ENCODE measurements at places on chromosomes 6 and 20.
A peak's percentile ranks its signal among the peaks of the same experiment; 100 is the strongest.

DNA sequence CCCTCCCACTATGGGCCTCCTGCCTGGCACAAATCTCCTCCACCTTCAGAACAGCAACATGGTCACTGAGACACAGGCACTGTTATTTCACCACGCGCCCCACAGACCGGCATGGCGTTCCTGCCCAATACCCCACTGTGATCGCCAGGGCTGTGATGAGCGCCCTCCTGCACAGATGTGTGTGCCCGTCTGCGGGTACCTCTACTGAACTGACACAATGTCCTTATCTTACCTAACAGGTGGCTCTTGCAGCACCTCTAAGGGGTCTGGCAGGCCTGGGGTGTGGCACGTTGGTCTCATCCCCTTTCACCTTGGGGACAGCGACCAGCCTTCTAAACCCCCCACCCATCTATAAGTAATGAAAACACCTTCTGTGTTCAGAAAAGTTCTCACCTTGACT is 64.2 kb downstream of the STAU1 start:
- DNase-seq = no peak

GRCh38 chr6:150881911-150882481 is 16.5 kb downstream of the MTHFD1L start:
- no peak for DNase-seq

DNA sequence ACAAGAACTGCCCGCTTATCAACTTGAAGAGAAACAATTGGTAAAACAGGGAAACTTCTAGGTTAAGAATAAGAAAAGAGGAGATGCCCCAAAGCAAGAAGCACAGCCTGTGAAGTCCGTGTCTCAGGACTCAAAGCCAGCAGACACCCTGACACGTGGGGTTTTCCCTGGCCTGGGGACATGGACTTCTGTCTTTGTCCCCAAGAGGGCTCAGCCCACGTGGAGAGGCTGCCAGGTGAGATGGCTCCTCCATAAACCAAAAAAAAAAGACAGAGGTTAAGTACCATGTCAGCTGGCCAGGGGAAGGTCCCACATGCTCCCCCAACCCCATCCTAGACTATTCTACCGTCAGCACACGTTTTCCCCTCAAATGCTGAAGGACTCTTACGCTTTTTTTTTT is 9.9 kb downstream of the SERPINB6 start:
- no peak for DNase-seq

DNA sequence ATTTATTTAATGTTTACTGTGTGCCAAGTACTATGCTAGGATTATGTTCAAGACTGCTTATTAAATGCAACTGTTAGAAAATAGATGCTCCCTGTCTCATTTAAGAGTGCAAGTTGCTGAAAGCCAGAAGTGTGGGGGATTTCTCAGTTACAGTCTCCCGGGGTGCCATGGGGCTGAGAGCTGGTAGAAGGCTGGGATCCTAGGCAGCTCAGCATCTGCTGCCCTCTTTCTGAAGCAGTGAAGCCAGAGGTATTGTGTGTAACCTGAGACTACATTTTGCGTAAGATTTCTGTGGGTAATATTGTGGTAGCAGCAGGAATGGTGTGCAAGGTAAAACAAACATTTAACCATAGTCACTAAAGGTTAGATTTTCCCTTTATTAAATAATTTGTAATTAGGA is 120.6 kb downstream of the AKAP7 start:
- DNase-seq = no peak

DNA sequence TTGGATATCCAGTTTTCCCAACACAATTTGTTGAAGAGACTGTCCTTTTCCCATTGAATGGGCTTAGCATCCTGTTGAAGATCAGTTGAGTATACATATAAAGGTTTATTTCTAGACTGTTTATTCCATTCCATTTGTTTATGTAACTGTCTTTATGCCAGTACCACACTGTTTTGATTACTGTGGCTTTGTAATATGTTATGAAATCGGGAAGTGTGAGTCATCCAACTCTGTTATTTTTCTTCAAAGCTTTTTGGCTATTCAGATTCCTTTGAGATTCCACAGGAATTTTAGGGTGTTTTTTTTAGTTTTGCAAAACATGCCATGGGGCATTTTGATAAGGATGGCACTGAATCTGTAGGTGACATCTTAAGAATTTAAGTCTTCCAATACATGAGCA is 188.3 kb downstream of the BMP7 start:
- no peak for DNase-seq

DNA sequence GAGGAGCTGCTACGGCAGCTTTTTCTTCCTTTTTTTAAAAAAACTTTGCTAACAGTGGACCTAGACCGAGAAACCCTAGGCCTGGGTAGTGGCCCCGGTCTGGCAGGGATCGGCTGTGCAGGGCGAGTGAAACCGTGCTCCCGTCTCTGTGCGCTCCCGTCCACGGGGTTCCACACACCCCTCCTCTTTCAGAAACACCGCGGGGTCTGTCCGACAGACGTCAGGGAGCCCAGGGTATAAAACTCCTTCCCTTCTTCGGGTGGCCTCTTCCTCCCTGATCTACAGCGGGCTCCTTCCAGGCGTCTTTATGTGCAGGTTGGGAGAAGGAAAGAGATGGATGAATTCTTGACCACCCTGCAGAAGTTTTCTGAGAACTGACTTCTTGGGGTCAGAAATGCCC is 27.1 kb upstream of the SMOC2 start:
- no peak for DNase-seq

DNA sequence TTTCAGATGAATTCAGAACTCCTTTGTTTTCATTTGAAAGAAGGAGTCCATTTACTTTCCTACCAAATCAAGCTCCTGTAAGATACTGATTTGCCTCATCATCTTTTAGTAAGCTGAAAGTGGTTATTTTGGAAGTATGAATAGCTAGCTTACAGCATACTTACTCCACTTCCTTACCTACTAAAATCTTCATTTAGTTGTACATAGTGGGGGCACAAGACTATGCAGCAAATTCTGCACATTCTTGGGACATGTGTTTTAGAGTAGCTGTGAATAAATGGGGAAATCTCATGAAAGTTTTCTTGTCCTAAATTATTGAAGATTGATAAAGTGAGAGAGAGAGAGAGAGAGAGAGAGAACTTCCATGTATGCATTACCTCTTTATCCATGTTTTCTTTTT is 256.3 kb downstream of the OGFRL1 start:
- no peak for DNase-seq

GRCh38 chr6:135166515-135166914 is 14.6 kb upstream of the MYB start:
- DNase-seq = no peak

DNA sequence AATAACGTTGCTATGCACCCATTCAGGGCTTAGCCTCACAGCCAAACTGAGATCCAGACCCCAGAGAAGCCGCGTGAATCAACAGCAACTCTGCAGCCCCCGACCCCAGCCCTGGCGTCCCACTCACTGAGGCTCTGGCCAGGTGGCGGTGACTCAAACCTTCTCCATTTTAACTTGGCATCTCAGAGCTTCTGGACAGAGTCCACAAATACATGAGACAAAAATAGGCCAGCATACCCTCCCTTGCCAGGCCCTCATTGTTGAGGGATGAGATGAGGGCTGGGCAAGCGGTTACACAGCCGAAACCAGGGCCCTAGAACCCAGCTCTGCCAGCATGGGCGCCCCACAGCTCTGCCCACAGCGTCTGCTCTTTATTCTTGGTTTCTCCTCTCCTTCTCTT is 118.4 kb downstream of the MYLK4 start:
- DNase-seq = no peak

DNA sequence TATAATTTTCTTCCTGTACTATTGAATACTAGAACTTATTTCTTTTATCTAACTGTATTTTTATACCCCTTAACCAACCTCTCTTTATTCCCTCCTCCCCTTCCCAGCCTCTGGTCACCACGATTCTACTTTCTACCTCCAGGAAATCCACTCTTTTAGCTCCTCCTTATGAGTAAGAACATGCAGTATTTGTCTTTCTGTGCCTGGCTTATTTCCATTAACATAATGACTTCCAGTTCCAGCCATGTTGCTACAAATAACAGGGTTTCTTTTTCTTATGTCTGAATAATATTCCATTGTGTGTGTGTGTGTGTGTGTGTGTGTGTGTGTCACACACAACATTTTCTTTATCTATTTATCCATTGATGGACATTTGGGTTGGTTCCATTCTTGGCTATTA is 152.3 kb upstream of the OLIG3 start:
- no peak for DNase-seq

- DNase-seq = no peak
Observed at GRCh38 chr20:330233-331149, 5.1 kb downstream of the SOX12 start.

GRCh38 chr6:41568202-41568584 is 22.0 kb downstream of the FOXP4 start:
- DNase-seq = no peak

DNA sequence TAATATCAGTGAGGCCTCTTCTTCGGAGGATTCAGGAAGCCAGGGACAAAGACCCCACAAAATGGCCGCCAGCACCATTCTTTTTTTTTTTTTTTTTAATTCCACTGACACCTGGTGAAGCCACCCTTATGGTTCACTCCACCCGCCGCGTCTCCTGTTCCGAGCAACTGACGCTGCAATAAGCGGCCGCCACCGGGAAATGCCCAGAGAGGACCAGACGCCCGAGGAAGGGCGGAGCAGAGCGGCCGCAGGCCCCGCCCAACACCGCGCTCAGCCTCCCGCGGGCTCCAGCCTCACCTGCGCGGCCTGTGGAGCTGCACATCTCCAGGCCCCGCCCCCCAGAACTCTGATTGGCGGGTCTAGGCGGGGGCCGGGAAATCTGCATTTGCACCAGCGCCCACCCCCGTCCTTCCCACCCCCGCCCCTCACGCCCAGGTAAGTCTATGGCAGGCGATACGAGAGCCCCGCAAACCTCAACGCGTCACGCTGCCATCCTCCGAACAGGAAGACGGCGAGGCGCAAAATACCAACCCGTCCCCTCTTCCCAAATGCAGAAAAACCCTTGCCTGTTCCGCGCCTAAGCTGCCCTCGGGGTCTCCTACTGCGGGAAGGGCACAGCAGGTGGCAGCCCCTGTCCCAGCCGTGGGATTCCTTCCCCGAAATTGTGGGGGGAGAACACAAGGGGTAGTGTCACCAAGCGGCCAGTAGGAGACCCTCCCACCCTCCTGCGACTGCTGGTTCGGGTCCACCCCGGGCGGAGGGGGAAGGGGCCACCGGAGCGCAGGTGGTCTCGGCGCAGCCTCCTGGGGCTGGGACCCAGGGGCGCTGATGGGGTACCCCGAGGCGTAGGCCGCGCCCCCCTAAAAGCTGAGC is 960 bp downstream of the ATP9A start:
- no peak for DNase-seq

- no peak for DNase-seq
Observed at GRCh38 chr6:47621838-47622449, 76.4 kb upstream of the ADGRF4 start.

DNA sequence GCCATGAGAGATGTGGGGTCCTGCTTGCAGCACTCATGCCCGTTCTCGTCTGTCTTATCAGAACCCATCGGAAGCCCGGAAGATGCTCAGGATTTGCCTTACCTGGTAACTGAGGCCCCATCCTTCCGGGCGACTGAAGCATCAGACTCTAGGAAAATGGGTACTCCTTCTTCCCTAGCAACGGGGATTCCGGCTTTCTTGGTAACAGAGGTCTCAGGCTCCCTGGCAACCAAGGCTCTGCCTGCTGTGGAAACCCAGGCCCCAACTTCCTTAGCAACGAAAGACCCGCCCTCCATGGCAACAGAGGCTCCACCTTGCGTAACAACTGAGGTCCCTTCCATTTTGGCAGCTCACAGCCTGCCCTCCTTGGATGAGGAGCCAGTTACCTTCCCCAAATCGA is 8.3 kb downstream of the PI16 start:
- peak; percentile 63 for DNase-seq

DNA sequence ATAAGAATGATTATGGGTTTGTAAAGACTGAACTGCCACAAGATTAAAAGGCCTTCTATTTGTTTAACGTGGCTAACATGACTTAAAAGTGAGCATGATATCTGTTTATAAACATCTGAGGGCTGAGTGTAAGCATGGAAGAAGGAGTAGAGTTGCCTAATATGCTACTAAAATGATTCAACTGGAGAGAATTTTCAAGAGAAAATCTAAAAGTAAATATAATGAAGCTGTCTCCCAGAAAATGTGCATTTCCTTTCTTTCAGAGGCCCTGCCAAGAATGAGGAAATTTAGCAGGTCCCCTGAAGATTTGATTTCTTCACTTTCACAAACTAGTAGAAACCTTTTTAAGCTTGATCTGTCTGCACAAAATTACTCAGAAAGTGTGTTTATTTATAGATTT is 4.2 kb upstream of the EYA4 start:
- DNase-seq = no peak

DNA sequence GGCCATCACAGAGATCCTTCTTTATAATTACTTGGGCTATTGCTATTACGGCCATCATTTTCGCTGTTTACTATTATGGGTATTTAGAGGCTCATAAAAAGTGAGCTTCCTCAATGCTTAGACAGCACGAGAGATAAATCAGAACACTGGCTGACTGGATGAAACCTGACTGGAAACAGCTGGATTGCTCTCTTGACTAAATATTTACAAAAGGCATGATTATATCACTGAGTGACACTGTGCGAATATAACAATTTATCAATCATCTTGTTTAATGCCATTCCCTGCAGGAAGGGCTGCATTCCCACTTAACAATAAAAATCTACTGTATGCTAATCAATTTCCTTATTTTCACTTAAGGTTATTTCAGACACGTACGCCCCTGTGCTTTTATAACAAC is 260.1 kb upstream of the ARID1B start:
- no peak for DNase-seq

- no peak for DNase-seq
Observed at GRCh38 chr6:104214901-104215300, 644.8 kb downstream of the HACE1 start.

DNA sequence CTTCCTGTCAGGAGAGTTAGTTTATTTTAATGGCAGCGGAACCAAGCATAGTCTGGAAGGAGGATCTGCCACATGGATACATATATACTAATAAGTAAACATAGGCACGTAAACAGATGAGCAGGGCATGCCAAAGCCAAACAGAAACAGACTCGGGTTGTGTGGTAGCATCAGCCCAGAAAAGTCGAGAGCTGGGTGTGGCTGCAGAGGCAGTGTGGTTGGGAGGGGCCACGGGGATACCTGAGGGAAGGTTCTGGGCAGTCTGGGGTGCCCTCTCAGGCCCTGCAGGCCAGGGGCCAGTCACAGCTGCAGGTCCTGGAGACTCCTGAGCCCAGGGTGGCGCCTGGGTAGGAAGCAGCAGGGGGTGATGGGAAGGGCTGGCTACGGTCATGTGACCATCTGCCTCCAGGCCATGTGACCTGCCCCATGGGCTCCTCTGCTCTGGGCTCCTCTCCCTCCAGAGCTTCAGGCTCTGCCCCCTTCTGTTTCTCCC is 42.8 kb upstream of the MRPS10 start:
- no peak for DNase-seq

GRCh38 chr20:57391439-57392301 is 474 bp downstream of the RBM38 start:
- DNase-seq = no peak

DNA sequence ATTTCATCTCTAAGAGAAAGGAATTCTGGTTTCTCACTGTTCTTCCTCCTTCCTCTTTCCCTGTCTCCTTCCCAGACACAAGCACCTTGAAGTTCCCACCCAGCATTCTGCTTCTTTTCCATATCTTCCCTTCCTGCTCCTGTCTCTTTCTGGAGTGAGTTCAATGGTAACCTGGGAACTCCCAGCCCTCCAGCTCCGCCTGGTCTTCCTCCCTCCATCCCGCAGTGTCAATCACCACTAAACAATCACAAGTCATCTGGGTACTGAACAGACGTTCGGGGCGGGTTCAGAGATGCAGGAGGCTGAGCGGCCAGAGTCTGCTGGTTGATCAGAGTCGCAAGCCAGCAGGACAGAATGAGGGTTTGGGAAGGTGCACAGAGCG is 7.7 kb downstream of the TTBK1 start:
- no peak for DNase-seq

Data from activated CD4-positive, alpha-beta T cell treated with anti-CD3 and anti-CD28 coated beads, Interleukin-2, amount 50 U/mL, for 24 hours (primary cell).